ENCODE measurements at places on chromosomes 13 and 19.

DNA sequence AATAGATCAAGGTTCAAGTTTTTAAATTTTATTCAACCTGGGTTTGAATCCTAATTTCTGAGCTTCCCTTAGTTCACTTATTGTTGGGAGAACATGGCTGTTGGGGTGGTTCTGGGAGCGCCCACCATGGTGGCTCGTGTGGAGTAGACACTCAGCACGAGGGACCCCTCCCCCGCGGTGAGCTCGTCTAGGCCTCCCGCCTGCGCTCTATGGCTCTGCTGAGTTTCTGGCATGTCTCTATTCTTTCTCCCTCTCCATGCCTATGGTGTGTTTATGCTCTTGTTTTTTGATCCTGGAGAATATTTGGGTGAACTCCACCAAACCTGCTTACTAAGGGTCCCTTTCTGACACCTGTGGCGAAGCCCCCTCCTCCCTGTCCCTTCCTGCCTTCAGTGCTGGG lies 1.6 kb upstream of the EPN1 start:
- DNase-seq: no peak

DNA sequence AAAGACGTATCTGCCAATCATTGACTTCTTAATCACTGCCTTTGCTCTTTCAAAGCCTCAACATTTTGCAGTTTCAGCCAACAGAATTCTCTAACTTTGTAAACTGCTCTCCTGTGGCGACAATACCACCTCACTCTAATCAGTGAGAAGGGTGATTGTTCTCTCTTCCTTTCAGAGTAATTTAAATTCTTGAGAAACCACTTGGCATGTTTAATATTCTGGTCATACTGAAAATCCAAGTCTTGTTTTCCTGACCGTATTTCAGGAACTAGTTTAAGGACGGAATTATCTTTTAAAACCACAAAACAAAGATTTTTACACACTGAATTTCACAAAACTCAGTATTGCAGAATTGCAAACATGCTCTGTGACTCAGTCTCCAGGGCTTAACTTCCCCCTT lies 5.2 kb upstream of the CDC16 start:
- no peak for DNase-seq

- no peak for DNase-seq
Measured at GRCh38 chr19:36060430-36060829, 5.7 kb downstream of the WDR62 start.

DNA sequence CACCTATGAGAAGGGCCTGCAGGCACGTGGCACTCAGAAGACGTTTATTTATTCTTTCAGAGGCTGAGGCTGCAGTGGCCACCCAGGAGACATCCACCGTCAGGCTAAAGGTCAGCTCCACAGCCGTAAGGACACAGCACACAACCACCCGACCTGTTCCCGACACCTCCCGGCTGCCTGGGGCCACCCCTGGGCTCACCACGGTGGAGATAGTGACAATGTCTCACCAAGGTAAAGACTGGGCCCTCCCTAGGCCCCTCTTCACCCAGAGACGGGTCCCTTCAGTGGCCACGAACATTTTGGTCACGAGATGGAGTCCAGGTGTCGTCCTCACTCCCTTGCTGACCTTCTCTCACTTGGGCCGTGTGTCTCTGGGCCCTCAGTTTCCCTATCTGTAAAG lies 32.5 kb downstream of the SPC24 start:
- no peak for DNase-seq

DNA sequence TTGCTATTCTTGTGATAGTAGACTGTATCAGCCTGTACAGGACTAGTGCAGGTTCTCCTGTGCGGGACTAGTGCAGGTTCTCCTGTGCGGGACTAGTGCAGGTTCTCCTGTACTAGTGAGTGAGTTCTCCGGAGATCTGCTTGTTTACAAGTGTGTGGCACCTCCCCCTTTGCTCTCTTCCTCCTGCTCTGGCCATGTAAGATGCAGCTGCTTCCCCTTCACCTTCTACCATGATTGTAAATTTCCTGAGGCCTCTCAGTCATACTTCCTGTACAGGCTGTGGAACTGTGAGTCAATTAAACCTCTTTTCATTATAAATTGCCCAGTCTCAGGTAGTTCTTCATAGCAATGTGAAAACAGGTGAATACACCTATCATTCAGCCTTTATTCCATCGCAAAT lies 289.6 kb downstream of the TEX29 start:
- no peak for DNase-seq

DNA sequence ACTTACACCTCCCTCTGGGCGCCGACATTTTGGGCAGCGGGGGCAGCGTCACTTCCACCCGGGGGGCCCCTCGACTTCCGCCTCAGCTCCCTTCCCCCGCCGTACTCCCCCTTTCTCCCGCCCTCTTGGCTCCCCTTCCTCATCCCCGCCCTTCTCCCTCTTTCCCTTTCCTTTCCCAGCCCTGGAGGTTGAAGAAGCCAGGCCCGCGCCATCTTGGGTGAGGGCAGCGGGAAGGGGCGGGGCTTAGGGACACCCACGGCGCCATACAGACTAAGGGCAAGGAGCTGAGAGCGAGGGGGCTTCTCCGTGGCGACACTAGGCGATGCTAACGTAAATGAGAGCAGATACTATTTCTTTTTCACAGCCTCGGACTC lies at the start of gene FIZ1:
TSS of gene FIZ1 (minus strand) at position 50 of the 374 bp plus-strand sequence. CDS start 1,652 bp downstream, outside the sequence.
- peak; percentile 99 for DNase-seq

DNA sequence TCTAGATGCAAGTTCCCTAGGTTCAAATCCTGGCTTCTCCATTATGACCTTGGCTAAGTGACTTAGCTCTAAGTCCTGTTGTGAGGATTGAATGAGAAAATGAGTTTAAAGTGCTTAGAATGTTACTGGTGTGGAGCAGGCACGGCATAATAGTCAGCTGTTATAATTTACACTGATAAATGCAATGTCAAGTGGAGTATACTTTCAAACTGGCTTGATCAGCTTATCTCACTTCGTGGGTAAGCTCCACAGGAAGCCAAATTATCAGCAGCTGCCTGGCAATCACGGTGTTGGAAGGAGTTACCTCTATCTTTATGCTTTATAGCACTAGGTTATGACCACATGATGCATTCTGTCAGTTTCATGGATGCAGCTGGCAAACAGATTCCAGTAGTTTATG lies 272.8 kb downstream of the OLFM4 start:
- no peak for DNase-seq

- no peak for DNase-seq
Measured at GRCh38 chr13:48263196-48263595, 30.2 kb downstream of the ITM2B start.

DNA sequence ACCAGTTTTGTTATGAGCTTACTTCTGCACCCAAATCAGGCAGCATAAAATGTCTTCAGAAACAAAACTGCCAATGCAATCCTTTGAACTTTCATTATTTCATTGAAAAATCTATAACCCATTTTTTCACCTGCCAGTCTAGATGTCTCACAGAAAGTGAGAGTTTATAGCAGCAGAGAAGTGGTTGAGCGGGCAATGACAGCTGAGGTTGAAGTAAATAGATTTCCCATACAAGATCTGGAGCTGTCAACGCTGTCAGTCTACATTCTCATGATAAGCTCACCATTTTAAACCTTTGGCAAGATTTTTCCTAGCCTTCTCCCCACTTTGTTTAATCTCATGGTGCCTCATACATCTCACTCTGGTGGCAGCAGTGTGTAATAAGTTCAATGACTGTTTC lies 1144.9 kb upstream of the PCDH9 start:
- no peak for DNase-seq

- no peak for DNase-seq
Measured at GRCh38 chr13:58655086-58655485, 1023.5 kb downstream of the PCDH17 start.

DNA sequence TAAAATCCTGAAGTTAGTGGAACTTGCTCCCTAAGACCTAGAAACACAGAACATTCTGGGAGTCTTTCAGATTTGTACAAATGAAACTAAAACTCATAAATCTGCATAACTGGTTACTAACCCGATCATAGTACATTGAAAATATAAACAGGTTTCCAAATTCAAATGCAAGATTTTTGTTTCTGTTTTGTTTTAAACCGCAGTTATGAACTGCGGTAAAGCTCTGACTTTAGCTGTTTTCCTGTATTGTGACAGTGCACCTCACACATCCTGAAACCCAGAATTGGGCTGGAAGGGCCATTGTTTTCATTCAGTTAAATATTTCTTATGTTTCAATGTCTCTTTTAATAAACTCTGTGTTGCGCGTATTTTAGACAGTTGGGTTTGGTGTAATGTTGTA lies 204.7 kb downstream of the SHISA2 start:
- DNase-seq: no peak

- no peak for DNase-seq
Measured at GRCh38 chr13:59696271-59696670, 467.5 kb downstream of the DIAPH3 start.

DNA sequence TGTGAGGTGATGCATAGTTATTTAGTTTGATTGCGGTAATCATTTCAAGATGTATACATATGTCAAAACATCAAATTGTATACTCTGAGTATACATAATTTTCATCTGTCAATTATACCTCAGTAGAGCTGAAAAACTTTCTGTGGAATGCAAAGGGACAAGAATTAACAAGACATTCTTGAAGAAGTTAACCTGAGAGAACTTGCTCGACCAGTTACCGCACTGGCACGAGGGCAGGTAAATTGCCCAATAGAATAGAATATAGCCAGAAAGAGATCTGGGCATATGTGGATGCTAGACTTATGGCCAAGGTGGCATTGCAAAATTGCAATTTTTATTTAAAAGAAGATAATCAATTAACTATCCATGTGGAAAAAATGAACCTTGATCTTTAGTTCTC lies 42.3 kb upstream of the GJB6 start:
- DNase-seq: no peak

- DNase-seq: no peak
Measured at GRCh38 chr19:12111943-12112637, 28.1 kb downstream of the ZNF20 start.

DNA sequence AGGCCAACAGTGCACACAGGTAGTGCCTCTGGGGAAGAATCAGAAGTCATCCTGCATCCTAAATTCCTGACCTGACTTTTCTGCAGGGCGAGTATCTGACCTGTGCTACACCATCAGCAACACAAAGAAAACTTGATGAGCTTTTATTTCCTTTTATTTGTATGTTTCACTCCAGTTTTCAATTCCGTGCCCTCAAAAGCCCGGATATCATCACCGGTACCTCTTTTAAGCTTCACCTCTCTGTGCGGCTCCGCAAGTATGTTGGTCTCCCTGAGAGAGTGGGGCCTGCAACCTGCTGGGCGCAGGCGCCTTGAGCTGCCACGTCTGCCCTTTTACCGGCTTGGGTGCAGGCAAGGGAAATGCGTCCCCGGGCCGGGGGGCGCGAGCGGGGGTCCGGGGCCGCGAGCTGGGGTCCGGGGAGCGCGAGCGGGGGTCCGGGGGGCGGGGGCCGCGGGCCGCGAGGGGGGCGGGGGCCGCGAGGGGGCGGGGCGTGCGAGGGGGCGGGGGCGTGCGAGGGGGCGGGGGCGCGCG lies 4.3 kb upstream of the DUXA start:
- DNase-seq: no peak

DNA sequence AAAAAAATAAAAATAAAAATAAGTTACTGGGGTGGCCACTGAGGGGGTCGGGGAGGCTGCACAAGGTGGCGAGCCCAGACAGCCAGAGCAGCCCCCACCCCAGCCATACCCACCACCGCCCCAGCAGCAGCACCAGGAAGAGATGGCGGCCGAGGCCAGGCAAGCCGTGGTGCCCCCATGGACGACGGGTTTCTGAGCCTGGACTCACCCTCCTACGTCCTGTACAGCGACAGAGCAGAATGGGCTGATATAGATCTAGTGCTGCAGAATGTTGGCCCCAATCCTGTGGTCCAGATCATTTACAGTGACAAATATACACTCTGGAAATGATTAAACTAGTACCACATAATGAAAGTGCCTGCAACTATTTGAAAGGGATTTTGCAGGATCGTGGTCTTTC lies 71.6 kb upstream of the ZDHHC20 start:
- DNase-seq: no peak

GRCh38 chr19:44927746-44928145 lies 13.3 kb downstream of the APOC1 start:
- no peak for DNase-seq

DNA sequence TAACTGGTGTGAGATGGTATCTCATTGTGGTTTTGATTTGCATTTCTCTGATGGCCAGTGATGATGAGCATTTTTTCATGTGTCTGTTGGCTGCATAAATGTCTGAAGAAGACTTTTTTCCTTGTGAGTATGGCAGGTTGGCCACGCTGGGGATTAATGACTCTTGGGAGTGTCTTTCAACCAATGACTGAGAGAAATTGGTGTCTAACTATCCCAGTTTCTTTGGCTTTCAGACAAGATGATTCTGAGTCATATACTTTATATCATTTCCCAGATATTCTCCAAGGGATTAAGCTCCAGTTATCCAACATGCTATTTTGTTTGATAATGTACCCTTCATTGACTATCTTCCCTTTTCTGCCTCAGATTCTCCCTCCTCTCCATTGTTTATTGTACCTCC lies 35.5 kb upstream of the CSNK1A1L start:
- DNase-seq: no peak

DNA sequence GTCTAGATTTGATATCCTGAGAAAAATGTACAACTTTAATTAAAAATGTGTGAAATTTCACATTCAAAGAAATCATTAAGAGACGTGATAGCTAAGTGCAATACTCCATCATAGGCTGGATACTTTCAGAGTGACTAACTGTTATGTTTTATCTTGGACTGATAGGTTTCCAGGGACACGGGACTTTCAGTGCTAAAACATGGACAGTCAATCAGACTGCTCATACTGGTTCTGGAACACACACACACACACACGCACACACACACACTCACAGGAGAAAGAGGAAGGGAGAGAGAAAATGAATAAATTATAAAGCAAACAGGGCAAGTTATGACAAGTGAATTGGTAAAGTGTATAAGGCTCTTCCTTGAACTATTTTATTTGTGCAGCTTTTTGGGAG lies 955.9 kb downstream of the SLITRK5 start:
- no peak for DNase-seq

DNA sequence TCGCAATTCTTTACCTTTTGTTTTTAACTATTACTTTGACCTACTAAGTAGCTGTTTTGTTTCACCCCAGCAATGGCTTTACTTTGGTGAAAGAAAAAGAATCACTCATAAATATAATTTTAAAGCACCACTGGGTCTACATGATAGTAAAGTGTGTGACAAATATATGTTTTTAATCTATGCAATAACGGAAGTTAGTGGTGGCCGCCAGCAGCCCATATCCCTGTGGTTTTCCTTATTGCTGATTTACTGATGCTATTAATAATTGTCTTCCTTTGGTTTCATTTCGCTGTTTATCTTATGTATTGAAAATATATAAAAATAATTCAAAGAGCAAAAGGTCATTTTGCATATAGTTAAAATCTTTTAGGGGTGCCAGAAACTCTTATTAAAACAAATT lies 491.3 kb downstream of the DIAPH3 start:
- no peak for DNase-seq

GRCh38 chr19:41411968-41412265 lies 14.3 kb downstream of the BCKDHA start:
- no peak for DNase-seq

DNA sequence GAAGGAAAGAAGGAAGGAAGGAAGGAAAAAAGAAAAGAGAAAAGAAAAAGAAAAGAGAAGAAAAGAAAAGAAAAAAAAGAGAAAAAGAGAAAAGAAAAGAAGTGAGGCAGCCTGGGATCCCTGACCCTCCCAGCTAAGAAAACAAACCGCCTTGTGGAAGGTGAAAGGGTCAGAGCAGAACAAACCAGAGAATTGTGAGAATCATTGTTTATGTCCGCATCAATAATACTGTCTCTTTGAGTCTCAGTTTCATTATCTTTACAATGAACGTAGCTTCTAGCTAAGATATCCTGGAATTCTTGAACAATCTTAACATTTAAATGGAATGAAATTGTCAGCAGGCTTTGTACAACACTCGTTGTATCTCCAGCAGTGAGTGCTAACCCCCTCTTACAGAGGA lies 66.4 kb upstream of the SERP2 start:
- DNase-seq: no peak
